CD4-positive, alpha-beta T cell (primary cell): ENCODE measurements at places on chromosomes 4 and X.

DNA sequence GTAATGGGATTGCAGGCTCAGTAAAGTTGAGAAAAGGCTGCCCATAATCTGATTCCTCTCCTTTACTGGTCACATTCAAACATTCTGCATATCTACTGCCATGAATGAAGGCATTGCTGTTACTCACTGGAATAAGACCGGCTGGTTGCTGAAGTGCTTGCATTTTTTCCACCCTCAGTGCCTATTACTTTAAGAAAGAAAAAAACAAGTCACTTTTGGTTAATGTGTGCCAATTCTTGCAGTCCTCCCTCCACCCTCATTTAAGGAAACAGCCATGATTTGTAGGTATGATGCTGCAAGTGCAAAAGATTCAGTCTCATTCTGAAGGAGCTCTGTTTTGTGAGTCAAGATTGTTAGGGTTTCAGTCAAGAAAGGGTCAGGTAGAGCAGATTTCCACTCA, 94.9 kb downstream of the EMCN start:
- DNase-seq, result no peak

- no peak for DNase-seq
Measured at GRCh38 chrX:10450959-10451355, 169.4 kb downstream of the MID1 start.

DNA sequence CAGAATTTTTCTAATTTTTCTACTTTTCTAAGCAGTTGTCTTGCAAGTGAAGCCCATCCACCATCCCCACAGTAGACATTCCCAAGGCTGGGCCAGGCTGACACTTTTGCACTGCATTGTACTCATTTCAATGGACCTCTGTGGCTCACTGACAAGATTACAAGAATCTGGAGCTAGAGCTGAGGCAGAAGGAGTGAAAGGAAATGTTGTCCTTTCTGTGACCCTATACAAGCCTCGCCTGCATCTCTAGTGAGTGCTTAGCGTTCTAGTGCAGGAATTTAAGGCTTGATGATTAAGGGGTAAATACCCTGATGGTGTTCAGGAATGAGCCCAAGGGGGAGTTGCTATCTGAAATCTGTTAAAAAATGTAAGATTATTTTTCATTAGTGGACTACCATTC, 6.3 kb downstream of the MAGED1 start:
- no peak for DNase-seq

DNA sequence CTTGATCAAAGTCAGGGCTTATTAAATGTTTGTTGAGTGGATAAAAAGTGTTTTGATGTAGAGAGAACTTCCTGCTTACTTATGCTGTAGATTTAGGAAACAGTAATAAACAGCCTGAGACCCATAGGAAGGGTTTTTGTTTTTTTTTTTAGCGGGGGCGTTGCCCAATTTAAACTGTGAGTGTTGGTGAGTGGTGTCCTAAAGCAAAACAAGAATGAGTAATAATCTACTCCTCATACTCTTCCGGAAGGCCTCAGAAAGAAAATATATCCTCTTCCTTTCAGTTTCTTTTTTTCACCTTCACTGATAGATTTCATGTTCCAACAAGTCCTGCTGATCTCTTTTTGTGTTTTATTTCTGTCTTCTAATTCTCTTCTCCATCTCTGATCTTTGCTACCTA, 104.4 kb upstream of the SCML1 start:
- no peak for DNase-seq

DNA sequence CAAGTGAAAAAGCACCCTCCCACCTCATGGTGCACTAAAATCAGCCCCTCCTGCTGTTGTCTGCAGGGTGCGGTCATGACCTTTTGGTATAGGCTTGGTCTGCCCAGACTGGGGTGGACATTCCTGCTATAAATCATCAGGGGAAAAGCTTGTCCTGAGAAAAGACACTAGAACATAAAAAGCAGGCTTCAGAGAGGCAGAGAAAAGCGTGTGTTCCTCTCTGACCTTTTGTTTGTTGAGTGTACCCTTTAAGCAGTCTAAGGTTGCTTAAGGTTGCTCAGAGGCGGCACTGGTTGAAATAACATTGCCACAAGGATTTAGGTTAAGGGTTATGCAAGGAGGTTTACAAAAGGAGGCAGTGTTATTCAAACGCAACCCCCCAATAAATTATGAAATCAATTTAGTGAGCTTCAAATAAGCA, 43.5 kb downstream of the CCDC158 start:
- DNase-seq, result no peak

DNA sequence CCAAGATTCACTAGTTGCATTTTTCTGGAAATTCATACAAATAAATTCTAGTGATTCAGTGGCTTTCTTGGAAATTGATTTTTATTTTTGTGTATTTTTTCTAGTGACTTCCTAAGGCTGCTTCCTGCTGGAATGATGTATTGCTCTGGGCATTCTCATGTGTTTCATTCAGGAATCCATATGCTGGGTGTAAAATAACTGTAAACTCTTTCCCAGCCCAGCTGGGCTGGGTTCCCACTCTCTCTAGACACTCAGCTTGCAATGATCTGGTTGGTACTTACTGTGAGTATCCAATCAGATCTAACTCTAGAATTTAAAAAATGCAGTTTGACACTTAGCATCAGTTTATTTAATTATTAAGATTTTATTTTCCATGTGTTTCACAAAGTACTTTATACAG, 882.2 kb downstream of the STIM2 start:
- no peak for DNase-seq

DNA sequence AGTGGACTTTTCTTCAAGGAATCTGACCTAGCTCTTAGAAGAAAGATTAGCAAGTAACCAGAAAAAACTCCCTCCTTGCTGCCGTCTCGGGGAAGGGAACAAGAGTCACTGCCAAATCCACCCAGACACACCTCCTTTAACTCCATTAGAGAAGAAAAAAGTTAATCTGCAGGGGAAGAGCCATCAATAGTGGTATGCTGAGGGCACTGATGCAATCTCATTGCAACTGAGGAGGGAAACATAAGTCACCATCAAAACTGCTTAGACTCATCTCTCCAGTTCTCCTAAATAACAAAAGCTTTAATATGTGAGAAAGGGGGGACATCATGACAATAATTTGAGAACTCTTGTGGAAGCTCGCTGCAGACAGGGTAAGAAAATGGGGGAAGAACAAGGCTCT, 49.3 kb upstream of the MAGED4B start:
- DNase-seq, result no peak
